ENCODE measurements at places on chromosomes 6 and 20.

DNA sequence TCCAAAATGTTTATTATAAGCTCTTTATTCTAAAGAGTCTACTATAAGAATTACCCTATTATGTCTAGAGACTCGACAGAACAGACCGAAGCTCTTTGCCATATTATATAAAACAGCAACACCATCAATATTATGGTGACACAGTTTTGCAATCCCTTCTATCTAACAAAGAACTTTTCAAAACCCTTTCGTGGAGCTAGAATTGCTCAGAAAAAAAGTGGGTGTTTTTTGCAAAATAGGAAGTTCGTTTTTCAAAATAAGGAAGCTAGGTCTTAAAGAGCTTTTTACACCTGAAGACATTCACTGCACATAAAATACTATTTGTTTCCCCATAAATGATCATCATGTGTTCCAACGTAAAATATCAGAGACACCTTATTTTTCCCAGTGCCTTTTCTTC is 240.0 kb downstream of the FOXC1 start:
- no peak for DNase-seq

GRCh38 chr6:158474961-158475343 is 84.9 kb upstream of the TMEM181 start:
- peak; percentile 13 for DNase-seq

- DNase-seq = no peak
Measured at GRCh38 chr6:132598473-132598872, 8.9 kb upstream of the TAAR5 start.

- no peak for DNase-seq
Measured at GRCh38 chr20:10060226-10060625, 25.4 kb downstream of the ANKEF1 start.

- DNase-seq = no peak
Measured at GRCh38 chr6:35035481-35036030, 105.6 kb downstream of the TCP11 start.

GRCh38 chr6:162845972-162846371 is 118.2 kb downstream of the PACRG start:
- no peak for DNase-seq

DNA sequence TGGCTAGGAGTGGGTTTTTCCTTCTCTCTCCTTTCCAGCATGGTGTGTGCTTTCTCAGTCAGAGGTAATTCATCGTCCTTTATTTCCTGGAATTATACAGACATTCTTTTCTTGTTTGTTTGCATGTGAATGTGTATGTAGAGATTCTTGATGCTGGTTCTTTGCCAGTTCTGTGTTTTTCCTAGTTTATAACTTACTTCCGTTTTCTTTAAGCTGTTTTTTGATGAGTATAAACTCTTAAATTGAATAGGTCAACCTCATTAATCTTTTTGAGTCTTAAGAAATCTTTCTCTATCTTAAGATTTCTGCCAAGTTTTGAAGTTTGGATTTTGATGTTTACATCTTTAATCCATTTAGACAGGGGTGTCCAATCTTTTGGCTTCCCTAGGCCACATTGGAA is 38.7 kb downstream of the IGF2R start:
- DNase-seq = no peak

DNA sequence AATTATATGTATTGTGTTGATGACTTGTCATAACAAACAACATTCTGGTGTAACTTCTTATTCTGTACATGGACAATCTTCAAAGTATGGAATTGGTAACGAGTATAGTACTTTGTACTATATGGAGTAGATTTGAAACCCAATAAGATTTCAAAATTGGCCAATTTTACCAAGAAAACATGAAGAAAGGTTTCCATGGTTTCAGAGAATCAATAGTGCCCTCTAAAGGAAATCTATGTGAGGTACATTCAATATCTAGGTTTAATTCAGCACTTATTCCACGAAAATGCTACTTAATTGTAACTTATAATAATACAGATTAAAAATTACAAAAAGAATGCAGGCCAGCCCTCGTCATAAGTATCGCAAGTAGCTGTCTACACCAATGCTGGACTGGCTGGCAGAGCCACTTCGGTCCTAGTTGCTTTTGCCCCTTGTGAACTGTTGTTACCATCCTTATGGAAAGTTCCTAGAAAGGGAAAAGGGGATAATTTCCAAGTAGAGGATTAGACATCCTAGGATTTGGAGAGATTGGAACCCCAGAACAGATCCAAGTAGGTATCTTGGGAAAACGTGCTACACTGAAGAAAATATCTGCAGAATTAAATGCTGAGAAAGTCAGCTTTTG is 70.9 kb downstream of the LCA5 start:
- no peak for DNase-seq

- no peak for DNase-seq
Measured at GRCh38 chr20:3509064-3509463, 38.2 kb downstream of the ATRN start.

GRCh38 chr6:22146931-22147701 is 149.7 kb downstream of the PRL start:
- no peak for DNase-seq

GRCh38 chr6:139029470-139030227 is 1.1 kb downstream of the ABRACL start:
- peak; percentile 83 for DNase-seq

GRCh38 chr6:90272895-90273294 is 23.7 kb downstream of the BACH2 start:
- no peak for DNase-seq

DNA sequence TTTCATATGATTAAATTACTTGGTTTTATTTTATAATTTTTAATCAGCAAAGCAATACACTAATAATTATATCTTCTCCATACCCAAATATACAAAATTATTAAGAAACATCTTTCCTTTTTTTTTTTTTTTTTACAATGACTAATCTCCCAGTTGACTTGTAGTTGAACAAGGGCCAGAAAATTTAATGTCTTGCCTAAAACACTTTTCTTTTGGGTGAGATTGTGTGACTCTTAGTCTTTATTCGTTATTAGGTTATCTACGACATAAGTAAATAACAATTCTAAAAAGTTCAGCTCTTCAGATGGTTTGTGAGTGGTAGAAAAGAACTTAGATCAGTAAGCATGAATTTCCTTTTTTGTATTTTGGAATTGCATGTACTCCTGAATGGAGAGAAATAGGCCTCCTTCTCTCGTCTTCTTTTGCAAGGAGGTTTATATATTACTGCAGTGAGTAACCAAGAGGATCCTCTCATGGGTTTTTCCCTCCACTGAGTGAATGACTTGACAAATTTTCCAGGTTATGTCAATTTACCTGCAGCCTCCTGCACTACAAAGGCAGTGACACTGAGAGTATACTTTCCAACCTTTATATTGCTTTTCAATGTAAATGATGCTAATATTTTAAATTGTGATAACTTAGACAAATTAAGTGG is 364.5 kb upstream of the CITED2 start:
- no peak for DNase-seq

DNA sequence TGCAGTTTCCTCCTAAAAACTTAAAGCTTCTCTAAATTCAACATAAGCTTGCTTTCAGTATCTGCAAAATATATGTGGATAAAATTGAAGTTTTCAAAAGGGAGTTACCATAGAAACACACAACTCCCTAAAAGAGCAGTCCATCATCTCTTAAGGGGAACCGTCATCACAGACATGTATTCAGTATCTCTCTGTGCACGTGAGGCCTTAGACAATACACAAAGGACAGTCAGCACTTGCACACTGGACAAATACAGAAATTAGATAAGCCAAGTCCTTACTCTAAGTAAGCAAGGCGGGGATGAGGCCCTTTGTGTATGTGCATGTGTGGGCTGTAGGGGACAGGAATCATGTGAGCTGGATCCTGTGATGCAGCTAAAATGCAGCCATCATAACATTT is 136.6 kb downstream of the BACH2 start:
- DNase-seq = no peak

DNA sequence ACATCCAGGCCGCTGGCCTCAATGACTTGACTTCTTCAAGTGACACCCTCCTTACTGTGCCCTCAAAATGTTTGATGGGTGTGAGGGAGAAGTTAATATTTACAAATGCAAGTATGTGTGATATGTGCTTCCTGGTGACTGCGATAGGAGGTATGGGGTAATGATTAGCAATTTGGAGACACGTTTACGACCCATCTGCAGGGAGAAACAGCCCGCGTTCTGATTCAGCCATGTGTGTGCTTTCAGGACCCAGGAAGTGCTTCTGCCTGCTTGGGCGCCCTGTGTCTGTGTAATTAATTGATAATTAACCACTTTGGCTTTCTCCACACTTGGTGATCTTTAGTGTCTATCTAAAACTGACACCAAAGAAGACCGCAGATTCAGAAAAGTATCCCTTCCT is 25.0 kb downstream of the SIRPA start:
- DNase-seq = no peak

DNA sequence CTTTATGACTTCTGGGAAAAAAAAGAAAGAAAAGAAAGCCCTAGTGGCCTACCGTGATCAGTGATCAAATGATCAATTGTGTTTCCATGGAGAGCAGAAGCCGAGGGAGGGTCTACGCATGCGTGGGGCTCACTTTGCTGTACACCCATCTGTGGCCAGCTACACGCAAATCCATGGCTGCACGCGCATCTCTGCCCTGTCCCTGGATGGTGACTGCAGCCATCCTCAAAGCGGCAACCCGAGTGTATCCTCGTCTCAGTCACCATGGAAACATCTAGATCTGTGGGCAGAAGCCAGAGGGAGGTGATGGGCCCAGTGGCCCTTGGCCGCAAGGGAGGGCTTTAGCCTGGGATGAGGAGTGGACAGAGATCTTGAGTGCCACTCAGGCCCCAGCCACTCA is 785 bp upstream of the ULBP3 start:
- peak; percentile 57 for DNase-seq

- no peak for DNase-seq
Measured at GRCh38 chr6:6569096-6569810, 19.3 kb upstream of the LY86 start.

DNA sequence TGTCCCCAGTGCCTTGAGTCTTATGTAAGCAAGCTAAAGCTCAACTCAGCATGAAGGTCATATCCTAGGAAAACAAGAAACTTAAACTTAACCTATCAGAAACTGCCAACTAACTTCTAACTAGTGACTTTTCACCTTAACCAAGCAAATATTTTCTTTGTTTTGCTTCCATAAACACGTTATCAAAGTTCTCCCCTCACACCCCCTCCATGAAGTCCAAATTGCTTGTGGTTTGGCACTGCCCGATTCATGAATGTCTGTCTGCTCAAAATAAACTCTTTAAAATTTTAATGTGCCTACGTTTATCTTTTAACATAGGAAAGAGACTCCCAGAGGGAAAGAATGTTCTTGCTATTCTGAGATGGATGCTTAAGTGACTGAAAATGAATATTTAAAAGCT is 34.9 kb downstream of the GSTA2 start:
- DNase-seq = no peak

- DNase-seq = no peak
Measured at GRCh38 chr20:60254901-60255411, 296.7 kb downstream of the CDH26 start.

DNA sequence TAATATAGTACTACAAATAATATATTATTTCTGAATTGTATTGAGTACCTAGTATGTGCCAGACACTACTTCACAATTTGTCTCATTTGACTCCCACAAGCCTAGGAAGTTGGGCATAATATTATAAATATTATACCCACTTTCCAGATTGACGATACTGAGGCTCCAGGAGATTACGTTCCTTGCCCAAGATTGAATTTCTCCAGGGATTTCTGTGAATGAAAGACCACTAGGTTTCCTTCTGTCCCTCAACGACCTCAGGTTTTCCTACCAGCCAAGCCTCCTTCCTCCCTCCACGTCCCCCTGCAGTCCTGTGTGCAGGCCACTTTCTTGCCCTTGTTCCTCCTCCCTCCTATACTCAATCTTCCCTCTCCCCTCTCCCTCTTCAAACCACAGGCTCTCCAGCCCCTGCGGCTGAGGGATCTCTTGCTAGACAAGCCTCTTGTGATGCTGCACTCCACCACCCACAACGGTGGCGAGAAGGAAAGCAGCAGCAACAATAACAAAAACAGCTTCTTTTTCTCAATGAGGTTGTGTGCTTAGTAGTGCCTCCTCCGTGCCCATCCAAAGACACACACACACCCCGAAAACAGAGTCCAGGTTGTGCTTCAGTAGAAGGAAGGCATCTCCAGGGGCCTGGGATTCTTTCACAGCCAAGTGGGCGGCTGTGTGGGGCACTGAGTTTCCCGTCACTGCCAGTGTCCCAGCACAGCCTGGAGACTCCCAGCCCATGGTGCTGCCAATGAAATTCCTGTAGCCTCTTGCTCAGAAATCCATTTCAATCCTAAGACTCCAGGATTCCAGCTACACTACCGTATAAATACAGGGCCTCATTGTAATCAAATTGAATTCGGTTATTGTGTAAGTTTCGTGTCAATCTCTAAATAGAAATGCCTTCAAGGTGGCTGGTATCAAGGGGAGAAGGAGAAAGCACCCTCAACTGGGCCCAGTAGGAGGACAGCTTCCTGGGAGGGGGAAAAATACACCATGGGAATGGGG is 94.4 kb downstream of the NCR2 start:
- DNase-seq = no peak

- DNase-seq = peak; percentile 50
Measured at GRCh38 chr6:113879186-113880096, 22.3 kb downstream of the MARCKS start.

DNA sequence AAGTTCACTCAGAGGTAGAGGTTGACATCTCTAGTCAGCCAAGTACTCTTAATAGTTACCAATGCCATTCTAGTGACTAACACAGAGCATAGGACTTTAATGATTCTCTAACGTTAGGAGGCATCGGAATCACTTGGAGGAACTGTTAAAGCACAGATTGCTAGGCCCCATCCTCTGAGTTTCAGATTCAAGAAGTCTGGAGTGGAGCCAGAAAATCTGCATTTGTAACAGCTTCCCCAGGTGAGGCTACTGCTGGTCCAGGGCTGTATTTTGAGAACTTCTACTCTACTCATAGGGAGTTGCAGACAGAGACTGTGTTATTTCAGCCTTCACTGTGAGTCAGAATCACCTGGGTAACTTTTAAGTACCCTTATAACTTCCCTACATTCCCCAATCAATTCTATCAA is 5.7 kb downstream of the LMBRD1 start:
- DNase-seq = no peak

DNA sequence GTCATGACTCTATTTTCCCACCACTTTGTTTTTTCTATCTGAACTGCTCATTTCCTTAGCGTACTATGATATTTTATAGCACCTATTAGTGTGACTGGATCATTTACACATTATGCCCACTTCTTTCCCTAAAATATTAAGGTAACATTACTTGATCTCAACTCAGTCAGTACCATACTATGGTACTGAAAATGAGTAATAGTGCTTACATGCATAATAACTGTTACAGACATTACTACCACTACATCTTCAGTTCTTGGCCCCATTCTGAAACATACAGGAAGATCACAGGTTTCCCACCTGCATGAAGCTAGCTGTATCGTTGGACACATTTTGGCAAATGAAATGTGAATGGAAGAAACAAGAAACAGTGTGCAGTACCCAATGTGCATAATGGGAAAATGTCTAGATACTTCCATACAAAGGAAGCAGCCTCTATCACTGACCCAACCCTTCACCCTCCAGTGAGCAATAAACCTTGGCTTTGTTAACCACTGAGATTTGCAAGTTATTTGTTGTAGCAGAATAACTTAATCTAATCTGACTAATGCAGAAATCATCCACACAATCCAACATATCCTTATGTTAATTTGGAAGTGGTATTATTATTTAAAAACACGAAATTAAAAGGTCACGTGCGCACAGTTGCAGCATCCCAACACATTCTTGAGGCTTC is 108.6 kb upstream of the DOK5 start:
- DNase-seq = no peak

Data from left colon (tissue), 2 donors.